Thoracic aorta (tissue), 2 donors: ENCODE measurements at places on chromosomes 5 and 9. TPM values are rescaled to one million over a fixed set of nuclear protein-coding genes. Genes with fewer than 3 reads are reported as not detected.
A peak's percentile ranks its signal among the peaks of the same experiment; 100 is the strongest.

DNA sequence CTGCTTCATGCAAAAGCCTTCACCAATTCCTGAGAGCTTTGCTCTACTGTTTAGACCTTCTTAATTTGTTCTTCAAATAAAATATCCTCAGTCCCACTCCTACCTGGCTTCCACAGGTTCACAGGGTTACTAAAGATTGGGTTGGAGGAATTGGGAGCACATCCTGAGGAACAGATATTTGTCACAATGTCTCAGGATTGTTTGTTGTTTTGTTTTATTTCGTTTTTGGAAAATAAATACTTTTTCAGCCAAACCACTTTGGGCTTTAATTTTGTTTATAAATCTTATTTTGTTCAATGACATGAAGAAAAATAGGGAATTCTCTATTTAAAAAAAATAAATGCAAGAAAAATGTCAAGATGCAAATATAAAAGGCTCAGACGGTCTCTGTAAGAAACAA lies 249.0 kb downstream of the MEF2C start:
- no peak for DNase-seq
- H3K4me1 ChIP-seq: no peaks in the 10 kb centered on the region

DNA sequence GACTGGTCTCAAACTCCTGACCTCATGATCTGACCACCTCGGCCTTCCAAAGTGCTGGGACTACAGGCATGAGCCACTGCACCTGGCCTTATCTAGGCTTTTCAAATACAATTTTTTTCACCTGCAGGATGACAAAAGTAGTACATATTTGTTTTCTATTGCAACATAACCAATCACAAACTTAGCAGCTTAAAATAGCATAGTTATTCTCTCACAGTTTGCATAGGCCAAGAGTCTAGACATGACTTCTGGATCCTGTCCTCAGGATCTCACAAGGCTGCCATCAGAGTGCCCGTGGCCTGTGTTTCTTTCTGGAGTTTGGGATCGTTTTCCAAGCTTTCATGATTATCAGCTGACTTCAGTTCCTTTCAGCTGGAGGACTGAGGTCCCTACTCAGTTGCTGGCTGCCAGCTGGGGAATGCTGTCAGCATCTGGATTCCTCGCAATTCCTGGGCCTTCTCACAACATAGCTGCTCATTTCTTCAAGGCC lies 348.9 kb downstream of the ARHGEF28 start:
- no peaks in the 10 kb centered on the region for H3K27me3 ChIP-seq
- H3K4me1 ChIP-seq: no peaks in the 10 kb centered on the region
- H3K27ac ChIP-seq: peak overlapping the region; percentile 6
- H3K4me3 ChIP-seq: no peak overlapping the region

- no peaks in the 10 kb centered on the region for H3K36me3 ChIP-seq
- DNase-seq: no peak
- peaks cover 16% of the 10 kb centered on the region for H3K4me1 ChIP-seq
- no peak overlapping the region for H3K4me3 ChIP-seq
These were observed 234.4 kb upstream of the DAPK1 start for GRCh38 chr9:87263291-87263690.

Gene GPR150
- not detected for total RNA-seq

Gene SMU1
- total RNA-seq: 19.0 TPM

GRCh38 chr5:38453506-38453905 lies 102.9 kb downstream of the LIFR start:
- H3K27me3 ChIP-seq: no peaks in the 10 kb centered on the region
- no peak overlapping the region for H3K27ac ChIP-seq
- peaks cover 2% of the 10 kb centered on the region for H3K4me1 ChIP-seq
- H3K36me3 ChIP-seq: no peaks in the 10 kb centered on the region
- H3K4me3 ChIP-seq: no peak overlapping the region
- DNase-seq: no peak

DNA sequence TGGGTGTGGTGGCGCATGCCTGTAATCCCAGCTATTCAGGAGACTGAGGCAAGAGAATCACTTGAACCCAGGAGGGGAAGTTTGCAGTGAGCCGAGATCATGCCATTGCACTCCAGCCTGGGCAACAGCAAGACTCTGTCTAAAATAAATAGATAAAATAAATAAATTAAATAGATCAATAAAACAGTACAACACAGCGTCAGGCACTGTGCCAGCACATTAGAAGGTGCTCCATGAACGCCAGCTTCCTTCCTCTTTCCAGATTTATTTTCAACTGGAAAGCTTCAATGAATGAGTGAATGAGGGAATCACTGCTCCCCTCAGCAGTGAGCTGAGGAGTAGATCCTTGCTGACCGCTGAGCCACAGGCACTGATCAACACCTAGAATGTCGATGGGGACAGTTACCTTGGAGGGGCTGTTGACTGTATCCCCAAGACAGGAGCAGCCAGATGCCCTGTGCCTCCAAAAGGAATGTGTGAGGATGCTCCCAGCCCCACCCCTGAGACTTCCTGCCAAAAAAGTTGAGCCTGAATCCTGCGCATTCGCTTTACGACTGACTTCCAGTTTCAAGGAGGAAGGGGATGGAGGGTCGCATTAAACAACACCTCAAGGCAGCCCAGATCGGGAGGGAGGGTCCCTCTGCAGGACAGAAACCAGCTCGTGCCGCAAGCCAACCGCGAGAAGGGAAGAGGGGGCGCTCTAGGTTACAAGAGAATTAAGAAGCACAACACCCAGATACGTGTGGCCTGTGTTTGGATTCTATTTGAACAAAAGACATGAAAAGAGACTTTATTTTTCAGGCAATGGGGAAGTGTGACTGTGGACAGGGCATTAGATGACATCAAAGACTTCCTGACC lies 54.0 kb upstream of the CNOT6 start:
- H3K36me3 ChIP-seq: no peaks in the 10 kb centered on the region
- no peaks in the 10 kb centered on the region for H3K27me3 ChIP-seq
- H3K4me1 ChIP-seq: no peaks in the 10 kb centered on the region

DNA sequence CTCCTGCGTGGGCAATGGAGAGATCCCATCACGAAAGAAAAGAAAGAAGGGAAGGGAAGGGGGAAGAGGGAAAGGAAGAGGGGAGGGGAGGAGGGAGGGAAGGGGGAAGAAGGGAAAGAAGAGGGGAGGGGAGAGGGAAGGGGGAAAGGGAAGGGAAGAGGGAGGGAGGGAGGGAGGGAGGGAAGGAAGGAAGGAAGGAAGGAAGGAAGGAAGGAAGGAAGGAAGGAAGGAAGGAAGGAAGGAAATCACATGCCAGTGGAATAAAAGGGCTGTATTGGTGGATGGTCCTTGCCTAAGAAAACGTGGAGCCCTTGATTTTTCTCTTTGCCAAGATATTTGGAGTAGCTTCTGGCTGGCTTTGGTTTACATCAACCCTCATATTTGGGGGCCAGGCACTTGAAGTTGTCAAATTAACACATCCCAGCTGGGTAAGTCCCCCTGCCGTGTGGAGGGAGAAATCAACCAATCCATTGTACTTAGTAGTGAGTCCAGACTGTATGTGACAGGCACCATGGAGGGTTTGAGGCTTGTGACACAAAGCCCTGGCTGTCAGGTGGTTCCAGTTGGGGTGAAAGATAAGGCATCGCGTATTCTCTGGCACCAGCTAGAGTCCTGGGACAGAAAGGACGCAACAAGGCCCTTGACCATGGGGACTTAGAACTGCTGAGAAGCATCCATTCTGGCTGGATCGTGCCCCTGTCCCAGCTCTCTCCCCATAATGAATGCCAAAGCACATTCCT lies 23.7 kb downstream of the IDNK start:
- no peak overlapping the region for H3K27ac ChIP-seq
- H3K36me3 ChIP-seq: no peaks in the 10 kb centered on the region
- H3K4me1 ChIP-seq: no peaks in the 10 kb centered on the region
- no peaks in the 10 kb centered on the region for H3K27me3 ChIP-seq
- DNase-seq: no peak

DNA sequence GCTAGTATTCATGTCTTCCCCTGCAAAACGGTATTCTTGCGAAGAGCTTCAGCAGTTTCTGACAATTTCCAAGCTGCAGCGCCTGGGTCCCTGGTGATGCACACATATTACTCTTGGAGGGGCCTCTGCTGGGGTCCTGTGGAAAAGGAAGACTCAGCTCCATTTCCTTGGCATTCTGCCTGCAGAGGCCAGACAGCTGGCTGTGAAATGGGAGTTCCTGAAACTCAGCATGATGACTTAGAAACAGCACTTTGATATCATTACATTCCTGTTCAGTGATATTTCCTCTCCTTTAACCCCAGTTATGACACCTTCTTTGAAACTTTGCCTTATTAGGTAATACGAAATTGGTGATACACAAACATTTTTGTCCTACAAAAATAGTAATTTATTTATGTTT lies 98.5 kb downstream of the APBA1 start:
- DNase-seq: no peak
- no peak overlapping the region for H3K4me3 ChIP-seq
- no peaks in the 10 kb centered on the region for H3K36me3 ChIP-seq
- H3K4me1 ChIP-seq: peaks cover 20% of the 10 kb centered on the region
- no peaks in the 10 kb centered on the region for H3K27me3 ChIP-seq
- no peak overlapping the region for H3K27ac ChIP-seq

- no peak overlapping the region for H3K4me3 ChIP-seq
- no peaks in the 10 kb centered on the region for H3K27me3 ChIP-seq
- DNase-seq: no peak
- H3K27ac ChIP-seq: no peak overlapping the region
- H3K4me1 ChIP-seq: no peaks in the 10 kb centered on the region
These were observed 13.1 kb upstream of the NCS1 start for GRCh38 chr9:130159057-130159456.

GRCh38 chr5:122054266-122054665 lies 23.8 kb downstream of the LOX start:
- no peak for DNase-seq
- H3K4me1 ChIP-seq: no peaks in the 10 kb centered on the region
- no peaks in the 10 kb centered on the region for H3K36me3 ChIP-seq
- H3K4me3 ChIP-seq: no peak overlapping the region

Gene C9
- not detected for total RNA-seq

Gene TLR4
- total RNA-seq: 94.5 TPM

- no peaks in the 10 kb centered on the region for H3K27me3 ChIP-seq
- H3K4me1 ChIP-seq: peaks cover 7% of the 10 kb centered on the region
- DNase-seq: no peak
- H3K27ac ChIP-seq: no peak overlapping the region
- peak overlapping the region; percentile 58 for H3K4me3 ChIP-seq
- H3K36me3 ChIP-seq: no peaks in the 10 kb centered on the region
These were observed 105.8 kb downstream of the ROR2 start for GRCh38 chr9:91844190-91844589.

GRCh38 chr5:160315968-160316367 lies 3.6 kb upstream of the CCNJL start:
- H3K36me3 ChIP-seq: no peaks in the 10 kb centered on the region
- H3K4me1 ChIP-seq: peaks cover 12% of the 10 kb centered on the region
- no peak overlapping the region for H3K4me3 ChIP-seq
- H3K27me3 ChIP-seq: no peaks in the 10 kb centered on the region

DNA sequence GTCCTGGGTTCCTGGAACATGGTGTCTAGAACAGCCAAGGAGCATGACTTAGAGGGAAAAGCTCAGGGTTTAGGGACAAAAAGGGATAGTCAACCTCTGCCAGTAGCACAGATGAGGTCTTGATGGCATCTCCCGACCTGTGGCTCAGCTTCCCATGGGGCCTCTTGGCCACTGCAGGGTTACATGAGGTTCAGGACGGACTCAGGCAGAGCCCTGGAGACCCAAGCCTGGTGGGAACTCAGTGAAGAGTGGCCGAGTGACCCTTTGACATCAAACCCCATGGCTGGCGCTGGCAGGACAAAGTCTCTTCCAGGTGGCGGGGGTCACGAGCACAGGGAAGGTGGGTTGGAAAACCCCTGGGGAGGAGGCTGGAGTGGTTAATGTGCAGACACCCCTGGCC lies 57.8 kb downstream of the MTRR start:
- H3K4me3 ChIP-seq: no peak overlapping the region
- no peaks in the 10 kb centered on the region for H3K4me1 ChIP-seq
- H3K27ac ChIP-seq: no peak overlapping the region

- no peak overlapping the region for H3K27ac ChIP-seq
- DNase-seq: no peak
- H3K4me3 ChIP-seq: no peak overlapping the region
- H3K36me3 ChIP-seq: no peaks in the 10 kb centered on the region
- H3K27me3 ChIP-seq: no peaks in the 10 kb centered on the region
- H3K4me1 ChIP-seq: no peaks in the 10 kb centered on the region
These were observed 21.9 kb upstream of the ZNF622 start for GRCh38 chr5:16487456-16487855.

DNA sequence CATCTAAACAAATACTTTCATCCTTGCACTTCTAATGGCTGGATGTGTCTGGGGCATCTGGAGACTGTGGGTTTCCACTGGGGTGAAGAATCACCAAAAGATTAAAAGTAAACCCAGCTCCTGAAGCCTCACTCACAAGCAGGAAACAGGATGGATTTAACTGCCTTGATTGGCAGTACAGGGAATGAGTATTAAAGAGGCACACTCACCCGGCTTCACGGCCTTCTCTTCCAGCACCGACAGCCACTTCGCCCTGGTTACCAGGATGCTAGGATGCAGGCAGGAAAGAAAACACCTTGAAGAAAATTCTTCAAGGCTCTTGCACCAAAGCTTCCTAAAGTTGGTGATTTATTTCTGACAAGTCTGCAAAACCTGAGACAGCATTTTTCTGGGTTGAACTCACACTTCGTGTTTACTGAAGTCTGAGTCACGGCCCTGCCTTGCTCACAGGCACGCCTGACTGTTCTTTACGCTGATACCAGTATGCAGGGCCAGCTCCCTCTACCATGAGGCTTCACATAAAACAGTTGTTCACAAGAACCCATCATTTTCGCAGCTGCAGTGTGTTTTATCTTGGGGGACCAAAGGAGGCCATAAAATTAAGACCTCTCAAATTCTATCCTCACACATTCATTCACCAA lies 56.5 kb upstream of the ZNF354A start:
- DNase-seq: no peak
- no peak overlapping the region for H3K27ac ChIP-seq
- no peaks in the 10 kb centered on the region for H3K36me3 ChIP-seq
- H3K4me3 ChIP-seq: no peak overlapping the region
- no peaks in the 10 kb centered on the region for H3K27me3 ChIP-seq
- H3K4me1 ChIP-seq: no peaks in the 10 kb centered on the region

- H3K36me3 ChIP-seq: no peaks in the 10 kb centered on the region
- no peaks in the 10 kb centered on the region for H3K27me3 ChIP-seq
- H3K27ac ChIP-seq: no peak overlapping the region
- DNase-seq: no peak
- no peak overlapping the region for H3K4me3 ChIP-seq
- H3K4me1 ChIP-seq: no peaks in the 10 kb centered on the region
These were observed 30.3 kb upstream of the MAST4 start for GRCh38 chr5:66565878-66566277.

DNA sequence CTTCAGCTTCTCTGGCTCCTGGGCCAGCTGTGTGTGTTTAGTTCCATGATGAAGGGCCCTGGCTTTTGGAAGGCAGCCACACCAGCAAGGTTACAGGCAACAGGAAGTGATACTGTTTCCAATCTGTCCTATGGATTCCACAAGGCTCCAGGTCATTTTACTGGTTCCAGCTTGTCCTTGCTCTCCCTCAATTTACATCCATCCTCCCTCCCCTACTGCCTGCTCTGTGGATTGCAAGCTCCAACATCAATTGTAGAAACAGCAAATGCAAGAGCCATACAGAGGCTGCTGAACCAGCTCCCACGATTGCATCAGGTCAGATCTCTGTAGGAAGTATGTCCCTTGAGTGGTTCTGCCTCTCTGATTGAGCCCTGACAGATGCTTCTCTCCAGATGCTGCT lies 409.8 kb downstream of the NTRK2 start:
- no peak overlapping the region for H3K27ac ChIP-seq
- no peaks in the 10 kb centered on the region for H3K36me3 ChIP-seq
- H3K27me3 ChIP-seq: no peaks in the 10 kb centered on the region
- no peak for DNase-seq
- no peaks in the 10 kb centered on the region for H3K4me1 ChIP-seq

Gene ASTN2
- 7.1 TPM for total RNA-seq

Gene C5orf34
- 0.85 TPM for total RNA-seq

GRCh38 chr5:139387611-139388197 lies 2.0 kb downstream of the MZB1 start:
- H3K36me3 ChIP-seq: no peaks in the 10 kb centered on the region
- no peaks in the 10 kb centered on the region for H3K27me3 ChIP-seq
- no peak overlapping the region for H3K27ac ChIP-seq
